ENCODE measurements at places on chromosomes 12 and 14. TPM values are rescaled to one million over a fixed set of nuclear protein-coding genes. Genes with fewer than 3 reads are reported as not detected.

Gene TMEM253
- 0.65 TPM for total RNA-seq

Gene INSM2
- total RNA-seq, result 0.05 TPM

Gene RIMKLB
- 15.5 TPM for total RNA-seq

Gene OTX2
- total RNA-seq, result not detected

Gene SOX5
- not detected for total RNA-seq

Gene CCDC38
- total RNA-seq, result 0.09 TPM

Gene LBHD2
- total RNA-seq, result not detected

Gene BCL2L14
- not detected for total RNA-seq

Gene HOXC13
- total RNA-seq, result 16.4 TPM

Gene IFNG-AS1
- total RNA-seq, result not detected

Gene OXA1L
- 158 TPM for total RNA-seq

Gene MORN3
- total RNA-seq, result 0.13 TPM

Gene PRH1
- total RNA-seq, result 2.8 TPM

Gene GARIN6
- total RNA-seq, result not detected
